GM12864 (cell line): ENCODE measurements at places on chromosomes 16 and 17.

DNA sequence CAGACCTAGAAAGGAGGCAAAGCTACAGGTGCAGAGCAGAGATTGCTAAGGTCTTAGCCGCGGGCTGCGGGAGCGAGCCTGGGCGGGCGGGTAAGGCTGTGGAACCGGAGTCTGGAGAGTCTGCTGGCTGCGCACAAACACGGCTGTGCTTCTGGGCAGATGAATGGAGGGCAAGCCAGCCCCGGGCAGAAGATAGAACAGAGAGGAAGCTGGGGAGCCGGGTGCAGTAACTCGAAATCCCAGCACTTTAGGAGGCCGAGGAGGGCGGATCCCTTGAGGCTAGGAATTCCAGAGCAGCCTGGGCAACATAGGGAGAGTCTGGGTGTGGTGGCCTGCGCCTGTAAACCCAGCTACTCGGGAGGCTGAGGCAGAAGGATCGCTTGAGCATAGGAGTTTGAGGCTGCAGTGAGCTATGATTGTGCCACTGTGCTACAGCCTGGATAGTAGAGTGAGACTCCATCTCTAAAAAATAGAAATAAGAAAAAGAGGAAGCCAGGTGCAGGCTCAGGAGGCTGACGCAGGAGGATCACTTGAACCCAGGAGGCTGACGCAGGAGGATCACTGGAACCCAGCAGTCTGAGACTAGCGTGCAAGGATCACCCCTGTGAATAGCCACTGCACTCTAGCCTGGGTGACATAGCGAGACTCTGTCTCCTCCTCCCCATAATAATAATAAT, 56.3 kb downstream of the PITPNC1 start:
- no peak for DNase-seq

DNA sequence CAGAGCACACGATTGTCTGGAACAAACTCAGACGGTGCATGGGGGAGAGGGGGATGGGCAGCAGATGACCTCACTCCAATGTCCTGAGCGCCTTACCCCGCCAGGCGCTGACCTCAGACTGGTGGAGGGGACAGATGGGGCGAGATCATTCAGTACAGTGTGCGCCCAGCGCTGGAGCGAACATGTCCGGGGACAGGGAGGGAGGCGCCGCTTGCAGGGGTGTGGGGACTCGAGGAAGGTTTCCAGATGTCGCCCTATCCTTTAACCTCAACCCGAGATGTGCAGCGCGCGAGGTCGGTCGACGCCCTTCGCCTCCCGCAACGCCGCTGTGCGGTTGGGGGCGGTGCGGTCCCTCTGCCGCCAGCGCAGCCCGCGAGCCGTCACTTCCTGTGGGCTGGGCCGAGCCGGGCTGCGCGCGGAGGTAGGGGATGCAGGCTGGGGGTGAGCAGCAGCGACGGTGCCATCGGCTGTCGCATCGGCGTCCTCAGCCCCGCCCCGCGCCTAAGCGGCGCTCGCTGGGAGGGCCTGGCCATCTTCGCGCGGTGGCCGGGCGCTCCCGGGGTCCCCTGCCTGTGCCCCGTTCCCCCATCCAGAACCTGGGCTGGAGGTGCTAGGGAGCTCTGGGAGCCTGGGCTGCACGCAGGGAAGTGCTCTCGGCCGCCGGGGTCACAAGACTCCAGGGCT, 5.3 kb upstream of the CDR2L start:
- no peak for DNase-seq

DNA sequence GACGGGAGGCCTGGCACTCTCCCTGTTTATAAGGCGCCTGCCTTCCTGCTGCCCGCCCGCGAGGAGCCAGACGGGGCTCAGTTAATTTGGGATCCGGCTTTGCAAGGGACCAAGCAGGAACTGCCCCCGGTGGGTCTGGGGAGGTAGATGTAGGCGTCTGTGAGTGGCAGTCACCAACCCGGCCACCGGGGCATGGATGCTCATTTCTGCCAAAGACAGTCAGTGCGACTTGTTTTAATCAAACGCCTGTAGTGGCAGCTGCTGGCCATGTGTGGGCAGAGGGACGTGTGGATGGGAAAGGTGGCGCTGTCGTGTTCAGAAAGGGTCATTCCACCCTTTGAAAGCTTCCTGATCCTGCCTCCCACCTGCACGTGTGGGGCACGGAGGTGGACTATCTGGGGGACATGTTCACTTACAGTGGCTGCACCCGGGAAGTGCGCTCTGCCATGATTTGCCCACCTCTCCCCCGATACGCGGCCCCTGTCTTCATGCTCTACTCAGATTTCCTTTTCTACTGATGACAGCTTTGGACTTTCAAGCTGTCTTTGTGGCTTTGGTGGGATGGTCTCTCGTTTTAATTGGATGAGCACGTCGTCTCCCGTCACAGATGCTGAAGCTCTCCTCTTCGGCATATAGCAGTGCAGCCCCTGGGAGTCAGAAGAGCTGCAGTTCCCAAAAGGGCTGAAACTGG, 60.3 kb upstream of the CIBAR2 start:
- no peak for DNase-seq

- no peak for DNase-seq
These were observed 65.3 kb downstream of the SLC39A11 start for GRCh38 chr17:73027130-73027741.

DNA sequence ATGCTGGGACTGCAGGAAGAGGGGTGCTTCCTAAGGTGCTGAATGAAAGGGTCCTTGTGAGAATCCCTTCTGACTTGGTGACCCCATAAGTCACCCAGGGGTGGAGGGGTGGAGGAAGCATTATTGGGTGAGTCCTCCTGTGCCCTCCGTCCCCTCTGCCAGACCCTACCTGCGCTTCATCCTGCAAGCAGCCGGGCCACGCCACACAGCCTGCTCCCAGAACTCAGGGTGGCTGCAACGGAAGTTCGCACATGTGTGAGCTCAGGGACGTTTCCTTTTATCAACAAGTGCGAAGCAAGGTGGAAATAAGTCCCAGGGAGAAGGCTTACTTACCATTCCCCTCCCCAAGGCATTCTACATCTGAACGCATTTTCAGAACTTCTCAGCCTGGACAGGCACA, 40.9 kb downstream of the COX4I1 start:
- no peak for DNase-seq

GRCh38 chr17:82696916-82697807, 1.3 kb downstream of the RAB40B start:
- DNase-seq, result no peak

GRCh38 chr17:73740370-73740769, 96.1 kb upstream of the SDK2 start:
- no peak for DNase-seq

DNA sequence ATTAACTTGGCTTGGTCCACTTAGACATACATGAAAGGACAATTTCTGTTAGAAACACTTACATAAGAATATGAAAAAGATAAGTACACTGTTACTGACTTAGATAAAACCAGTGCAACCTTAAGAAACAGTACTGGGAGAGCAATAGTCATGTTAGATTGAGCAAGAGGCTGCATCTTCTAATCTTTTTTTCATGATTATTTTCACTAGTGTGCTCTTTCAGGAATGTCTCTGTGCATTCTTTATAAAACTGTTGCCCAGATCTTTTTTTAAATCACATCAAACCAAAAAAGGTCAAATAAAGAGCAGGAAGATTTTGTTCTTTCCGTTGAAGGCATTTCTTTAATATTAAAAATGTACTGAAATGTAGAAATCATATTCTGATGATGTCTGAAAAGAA, 100.7 kb upstream of the AXIN2 start:
- DNase-seq, result no peak

GRCh38 chr17:80730739-80731138, 186.1 kb downstream of the RPTOR start:
- no peak for DNase-seq

DNA sequence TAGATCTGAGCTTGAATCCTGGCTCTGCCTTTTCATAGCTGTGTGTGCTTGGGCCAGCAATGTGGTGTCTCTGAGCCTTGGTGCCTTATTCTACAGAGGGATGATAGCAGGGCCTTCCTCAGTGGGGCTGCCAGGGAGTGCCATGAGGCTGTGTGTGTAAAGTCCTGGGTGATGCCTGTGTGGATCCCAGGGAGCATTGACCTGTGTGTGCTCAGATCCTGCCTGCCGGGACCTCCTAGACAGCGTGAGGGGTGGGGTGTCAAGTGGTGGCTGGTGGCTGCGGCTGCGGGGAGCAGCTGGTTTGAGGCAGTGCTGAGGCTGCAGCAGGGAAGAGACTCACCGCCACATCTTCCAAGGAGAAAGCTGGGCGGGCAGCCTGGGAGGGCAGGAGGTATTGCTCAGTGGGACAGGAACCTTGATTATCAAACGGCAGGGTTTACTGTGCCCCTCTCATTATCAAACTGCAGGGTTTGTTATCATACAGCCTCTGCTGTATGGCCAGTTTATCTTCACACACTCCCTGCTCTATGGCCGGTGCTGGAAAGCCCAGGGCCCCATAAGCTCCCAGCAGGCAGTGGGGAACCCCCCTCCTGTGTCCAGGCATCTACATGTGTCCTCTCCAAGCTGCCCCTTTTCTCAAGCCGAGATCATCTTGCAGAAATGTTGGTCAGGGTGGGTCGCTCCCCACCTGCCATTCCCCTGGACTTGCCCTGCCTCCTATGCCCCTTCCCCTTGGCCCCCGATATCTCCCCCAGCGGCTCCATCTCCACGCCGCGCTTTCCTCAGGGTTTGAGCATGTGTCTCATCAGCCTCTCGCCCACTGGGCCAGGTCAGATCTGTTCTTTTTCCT, 3.1 kb upstream of the ADCY7 start:
- no peak for DNase-seq

GRCh38 chr16:19718624-19718965, 524 bp downstream of the IQCK start:
- DNase-seq, result no peak

- no peak for DNase-seq
These were observed 10.0 kb upstream of the HP start for GRCh38 chr16:72044296-72044695.

DNA sequence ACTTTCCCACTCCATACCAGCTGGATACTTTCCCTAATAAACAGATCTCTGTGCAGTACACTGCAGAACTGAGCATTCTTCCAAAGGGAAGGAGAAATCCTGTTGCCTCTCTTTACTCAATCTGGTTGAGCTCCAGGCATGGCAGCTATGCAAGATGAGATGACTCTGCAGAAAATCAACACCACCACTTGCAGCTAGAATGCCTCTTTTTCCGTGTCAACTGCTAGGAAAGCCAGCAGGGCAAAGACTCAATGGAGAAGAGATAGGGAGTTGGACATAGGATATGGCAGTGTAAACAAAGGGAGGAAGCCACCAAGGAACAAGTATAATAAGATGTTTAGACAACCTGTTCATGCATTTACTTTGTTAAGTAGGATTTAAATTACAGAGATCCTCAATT, 40.4 kb upstream of the CORO6 start:
- DNase-seq, result no peak

GRCh38 chr16:66840883-66841282, 3.3 kb upstream of the CA7 start:
- DNase-seq, result no peak

GRCh38 chr16:1770328-1771187, 785 bp downstream of the NME3 start:
- DNase-seq, result no peak

DNA sequence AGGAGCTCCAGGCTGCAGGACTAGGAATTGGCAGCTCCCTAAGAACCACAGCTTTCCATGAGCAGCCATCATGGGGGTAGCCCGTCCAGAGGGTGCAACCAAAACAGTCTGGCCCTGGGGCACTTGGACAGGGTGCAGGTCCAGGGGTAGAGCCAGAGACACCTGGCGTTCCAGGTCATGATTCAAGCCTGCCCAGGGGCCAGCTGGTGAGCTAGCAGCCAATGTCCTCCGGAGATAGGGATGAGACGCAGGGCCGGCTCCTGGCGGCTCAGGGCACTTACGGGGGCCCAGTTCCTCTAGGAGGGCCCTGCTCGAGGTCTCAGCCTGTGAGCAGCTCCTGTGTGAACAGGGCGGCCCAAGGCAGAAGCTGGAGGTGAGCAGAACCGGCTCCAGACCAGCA, 22.1 kb downstream of the PIEZO1 start:
- no peak for DNase-seq

- no peak for DNase-seq
These were observed 172.9 kb downstream of the AATF start for GRCh38 chr17:37121616-37122015.

DNA sequence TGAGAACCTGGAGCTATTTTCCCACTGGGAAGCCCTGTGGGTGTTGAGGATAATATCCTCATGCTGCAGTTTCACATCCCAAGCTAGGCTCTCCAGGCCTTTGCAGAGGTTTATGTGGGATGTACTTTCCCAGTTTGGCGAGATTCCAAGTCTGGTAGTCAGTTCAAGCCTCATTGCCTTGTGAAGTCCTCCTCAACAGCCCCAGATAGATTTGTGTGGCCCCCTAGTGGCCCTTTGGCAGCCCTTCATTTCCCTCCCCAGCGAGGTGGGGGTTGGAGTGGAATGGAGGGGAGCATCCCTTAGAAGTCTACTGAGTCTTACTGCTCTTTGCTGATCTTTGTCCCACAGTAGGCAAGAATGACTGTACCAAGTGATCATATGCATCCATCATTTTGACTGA, 137.9 kb downstream of the CDH11 start:
- DNase-seq, result no peak

GRCh38 chr17:76543482-76543825, 3.6 kb downstream of the PRCD start:
- DNase-seq, result no peak

GRCh38 chr17:9054126-9054975, 33.0 kb downstream of the NTN1 start:
- DNase-seq, result no peak

DNA sequence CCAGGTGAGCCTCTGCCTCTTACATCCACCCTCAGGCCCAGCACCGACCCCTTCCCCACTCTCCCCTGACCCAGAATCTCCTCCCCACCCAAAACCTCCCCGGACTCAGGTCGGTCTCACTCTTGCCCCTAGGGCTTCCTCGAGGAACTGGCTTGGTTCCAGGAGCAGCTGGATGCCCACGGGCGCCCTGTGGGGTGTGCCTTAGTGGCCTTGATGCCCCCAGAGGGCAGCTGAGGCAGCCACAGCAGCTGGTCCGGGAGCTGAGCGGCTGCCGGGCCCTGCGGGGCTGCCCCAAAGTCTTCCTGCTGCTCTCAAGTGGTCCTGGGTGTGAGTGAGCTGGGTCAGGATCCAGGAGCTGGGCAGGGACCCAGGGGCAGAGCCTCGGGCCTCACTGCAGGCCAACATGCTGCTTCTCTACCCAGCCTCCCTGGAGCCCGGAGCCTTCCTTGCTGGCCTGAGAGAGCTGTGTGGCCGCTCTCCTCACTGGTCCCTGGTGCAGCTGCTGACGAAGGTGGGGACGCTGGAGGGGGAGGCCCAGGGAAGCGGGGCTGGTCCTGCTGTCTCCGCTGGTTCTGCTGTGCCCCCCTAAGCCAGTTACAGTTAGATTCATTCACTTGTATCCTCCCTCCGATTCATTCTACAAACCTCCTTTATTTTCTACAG, 9.6 kb downstream of the ZNF213 start:
- DNase-seq, result no peak
